ENCODE measurements at places on chromosomes 7 and 10.

- DNase-seq, result no peak
Measured at GRCh38 chr7:40658729-40659128, 523.9 kb downstream of the SUGCT start.

DNA sequence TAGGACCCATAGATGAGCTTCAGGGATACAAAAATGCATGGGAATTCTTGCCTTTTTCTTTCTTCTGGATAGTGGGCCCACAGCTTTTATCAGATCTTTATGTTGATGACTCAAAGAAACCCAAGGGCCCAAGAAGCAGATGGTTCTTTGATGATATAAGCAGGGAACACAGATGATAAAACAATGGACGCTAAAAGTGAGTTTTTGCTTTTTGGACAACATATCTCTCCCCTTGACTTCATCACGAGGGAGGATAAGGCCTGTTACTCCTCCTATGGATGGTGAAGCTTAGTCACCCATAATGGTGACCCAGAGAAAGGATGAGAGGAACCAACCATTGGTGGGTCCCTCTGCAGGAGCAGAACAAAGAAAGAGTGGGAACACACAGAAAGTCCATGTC lies 6.5 kb upstream of the OGA start:
- DNase-seq, result no peak

- DNase-seq, result no peak
Measured at GRCh38 chr7:100589341-100589947, 3.3 kb downstream of the FBXO24 start.

DNA sequence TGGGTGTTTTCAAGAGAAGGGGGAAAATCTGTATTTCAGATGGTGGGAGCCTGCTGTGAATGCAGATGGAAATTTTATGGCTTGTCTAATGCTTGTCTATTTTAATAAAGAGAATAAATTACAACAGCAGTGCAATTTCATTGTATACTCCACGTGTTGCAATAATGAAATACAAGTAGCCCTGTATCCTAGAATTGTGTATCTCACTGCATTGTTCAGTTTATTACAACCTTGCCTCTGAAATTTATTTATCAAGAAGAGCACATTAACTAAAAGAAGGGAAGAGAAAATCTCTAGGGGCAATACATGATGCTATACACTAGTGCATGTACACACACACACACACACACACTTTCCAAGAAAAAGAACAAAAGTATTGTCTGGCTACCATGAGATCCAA lies 21.8 kb downstream of the ANK3 start:
- DNase-seq, result no peak

DNA sequence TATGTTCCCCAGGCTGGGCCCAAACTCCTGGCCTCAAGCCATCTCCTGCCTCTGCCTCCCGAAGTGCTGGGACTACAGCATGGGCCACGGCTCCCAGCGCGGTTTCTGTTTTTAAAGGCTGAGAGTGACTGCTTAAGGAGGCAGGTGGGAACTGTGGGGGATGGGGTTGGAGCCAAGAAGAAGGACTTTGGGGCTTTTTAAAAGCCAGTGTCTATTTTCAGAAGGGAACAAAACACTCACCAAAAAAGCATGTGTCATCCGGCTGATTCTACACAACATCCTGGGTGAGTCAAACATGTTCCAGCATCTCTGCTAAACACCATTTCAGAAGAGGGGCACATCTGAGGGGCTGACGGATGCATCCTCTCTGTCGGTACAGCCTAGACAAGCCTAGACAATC lies 824.5 kb downstream of the TYW1 start:
- no peak for DNase-seq

All from CD4-positive, alpha-beta T cell treated with Interleukin-2 at 100 ng/mL for 4 hours (primary cell).